ENCODE measurements at places on chromosomes 1 and 21.

DNA sequence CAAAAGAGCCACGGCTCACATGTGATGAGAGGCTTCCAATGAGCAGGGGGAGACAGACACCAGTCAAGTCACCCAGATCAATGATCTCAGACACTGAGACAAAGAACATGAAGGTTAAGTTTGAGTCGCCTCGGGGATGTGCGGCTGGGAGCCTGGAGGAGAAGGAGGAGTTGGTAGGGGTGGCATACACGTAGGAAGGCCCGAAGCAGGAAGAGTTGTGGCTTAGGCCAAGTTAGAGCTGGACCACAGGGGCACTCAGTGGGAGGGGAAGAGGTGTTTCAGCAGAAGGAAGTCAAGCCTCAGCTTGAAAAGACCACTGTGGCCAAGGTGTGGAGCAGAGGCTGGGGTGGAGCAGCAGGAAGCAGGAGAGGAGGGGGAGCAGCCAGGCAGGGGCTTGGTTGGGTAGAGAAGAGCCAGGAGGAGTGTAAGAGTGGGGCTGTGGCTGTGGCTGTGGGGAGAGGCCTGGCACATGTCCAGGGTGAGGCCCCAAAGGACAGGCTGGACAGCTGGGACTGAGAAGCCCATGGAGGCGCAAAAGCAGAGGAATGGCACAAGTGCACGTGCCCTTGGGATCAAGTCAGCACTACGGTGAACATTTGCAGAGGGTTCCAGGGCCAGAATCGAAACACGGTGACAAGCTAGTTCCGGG, 27.6 kb downstream of the CTNNBIP1 start:
- DNase-seq, result no peak

- no peak for DNase-seq
Measured at GRCh38 chr1:64203420-64203819, at the start of gene UBE2U. Gene UBE2U (plus strand): TSS chr1:64203623. CDS start chr1:64204051, 428 bp downstream.

DNA sequence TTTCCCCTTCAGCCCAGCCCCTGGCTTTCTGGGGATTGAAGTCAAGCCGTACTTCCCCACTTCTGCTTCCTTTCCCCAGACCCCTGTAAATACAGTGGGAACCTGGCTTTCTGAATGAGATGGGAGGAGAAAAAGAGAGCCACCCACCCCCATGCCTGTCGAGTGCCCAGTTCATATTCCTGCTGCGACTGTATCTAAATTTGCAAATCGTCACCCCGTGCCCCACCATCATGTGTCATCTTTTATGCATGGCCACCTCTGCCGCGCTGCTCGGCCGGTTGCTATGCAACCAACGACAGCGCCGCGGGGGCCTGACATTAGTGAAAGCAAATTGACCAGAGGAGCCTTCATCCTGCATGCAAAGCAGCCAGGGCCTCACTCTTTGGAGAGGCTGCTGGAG, 143.0 kb downstream of the ELAVL4 start:
- no peak for DNase-seq

- DNase-seq, result no peak
Measured at GRCh38 chr21:14725219-14725618, 179.1 kb upstream of the SAMSN1 start.

- DNase-seq, result peak; percentile 51
Measured at GRCh38 chr1:154344977-154345837, 19.9 kb downstream of the ATP8B2 start.

DNA sequence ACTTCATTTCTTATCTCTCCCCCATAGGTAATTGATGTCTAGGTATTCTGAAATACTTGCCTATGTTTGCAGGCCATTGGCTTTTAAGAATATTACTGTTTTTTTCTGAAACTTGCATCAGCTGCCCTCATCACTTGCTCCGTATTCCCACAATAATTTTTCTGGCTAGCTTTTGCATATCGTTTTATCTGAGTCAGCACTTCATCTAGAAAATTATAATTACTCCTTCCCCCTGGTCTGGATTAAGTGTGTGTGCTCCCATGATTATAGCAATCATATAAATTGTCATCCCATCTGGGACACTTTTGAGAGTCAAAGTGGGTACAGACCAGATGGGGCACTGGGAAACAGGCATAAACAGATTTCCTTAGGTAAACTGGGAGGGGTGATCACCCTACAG, 583.2 kb upstream of the B3GALT2 start:
- no peak for DNase-seq

GRCh38 chr1:3501856-3502640, 47.6 kb downstream of the ARHGEF16 start:
- no peak for DNase-seq

DNA sequence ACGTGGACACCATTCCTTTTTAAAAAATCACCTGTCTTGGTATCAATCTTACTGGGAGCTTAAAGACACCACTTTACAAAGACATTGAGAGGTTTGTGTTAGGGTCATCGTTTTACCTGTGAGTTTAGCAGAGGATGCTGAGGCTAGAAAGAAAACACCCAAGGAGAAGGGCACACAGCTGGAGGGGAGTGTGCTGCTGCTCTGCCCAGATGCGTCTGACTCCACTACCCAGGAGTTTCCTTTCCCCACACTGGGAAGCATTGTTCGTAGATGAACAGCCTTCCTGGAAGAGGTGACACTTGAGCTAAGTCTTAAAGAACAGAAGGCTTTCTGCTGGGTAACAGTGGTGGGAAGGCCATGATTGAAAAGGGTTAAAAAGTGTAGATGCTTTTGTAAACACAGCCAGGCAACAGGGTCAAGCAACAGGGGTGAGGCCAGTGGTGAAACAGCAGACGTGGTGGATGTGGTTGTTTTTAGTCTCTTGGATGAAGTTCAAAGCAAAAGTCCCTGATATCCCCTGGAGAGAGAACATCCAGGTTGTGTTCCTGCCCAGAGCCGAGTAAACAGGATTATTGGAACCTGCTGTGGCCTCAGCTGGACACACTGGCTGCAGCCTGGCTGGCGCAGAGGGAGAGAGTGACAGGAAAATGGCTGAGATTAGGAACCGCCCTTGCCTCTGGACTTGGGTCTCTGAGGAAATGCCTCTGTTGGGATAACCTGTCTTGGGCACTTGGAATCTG, 198.6 kb upstream of the JUN start:
- peak; percentile 42 for DNase-seq

GRCh38 chr1:209783386-209783785, 973 bp downstream of the C1orf74 start:
- DNase-seq, result no peak

DNA sequence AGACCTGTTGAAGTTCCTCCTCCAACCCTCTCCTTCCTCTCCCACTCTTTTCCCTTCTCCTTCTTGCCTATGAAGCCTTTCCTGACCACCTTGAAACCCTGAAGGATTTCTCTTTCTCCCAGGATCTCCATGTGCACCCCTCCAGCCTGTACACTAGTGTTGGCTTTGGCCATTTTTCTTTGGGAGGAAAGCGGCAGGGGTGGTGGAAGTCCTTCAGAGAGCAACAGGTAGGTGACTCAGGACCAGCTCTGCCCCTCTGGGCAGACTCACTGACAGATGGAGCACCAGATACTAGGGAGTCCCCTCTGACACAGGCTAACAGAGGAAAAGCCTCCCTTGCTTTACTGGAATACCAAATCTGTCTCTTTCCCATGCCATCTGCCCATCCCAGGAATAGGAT, 4.6 kb downstream of the SLC26A9 start:
- DNase-seq, result no peak

DNA sequence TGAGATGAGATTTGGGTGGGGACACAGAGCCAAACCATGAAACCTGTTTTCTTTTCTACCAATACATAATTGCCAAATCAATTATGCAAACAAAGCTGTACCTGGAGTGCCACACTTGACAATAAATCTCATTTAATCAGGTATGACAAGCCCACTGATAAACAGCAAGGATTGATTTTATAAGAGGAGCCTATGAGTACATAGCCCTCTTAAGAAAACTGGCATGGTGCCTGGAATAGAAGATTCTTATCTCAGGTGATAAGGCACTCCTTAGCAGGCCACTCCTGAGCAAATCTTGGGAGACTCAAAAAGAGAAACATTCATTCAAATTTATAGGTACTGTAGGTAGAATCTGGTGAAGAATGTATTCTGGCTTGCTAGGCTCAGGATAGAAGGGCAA, 28.6 kb upstream of the PDE4B start:
- no peak for DNase-seq

DNA sequence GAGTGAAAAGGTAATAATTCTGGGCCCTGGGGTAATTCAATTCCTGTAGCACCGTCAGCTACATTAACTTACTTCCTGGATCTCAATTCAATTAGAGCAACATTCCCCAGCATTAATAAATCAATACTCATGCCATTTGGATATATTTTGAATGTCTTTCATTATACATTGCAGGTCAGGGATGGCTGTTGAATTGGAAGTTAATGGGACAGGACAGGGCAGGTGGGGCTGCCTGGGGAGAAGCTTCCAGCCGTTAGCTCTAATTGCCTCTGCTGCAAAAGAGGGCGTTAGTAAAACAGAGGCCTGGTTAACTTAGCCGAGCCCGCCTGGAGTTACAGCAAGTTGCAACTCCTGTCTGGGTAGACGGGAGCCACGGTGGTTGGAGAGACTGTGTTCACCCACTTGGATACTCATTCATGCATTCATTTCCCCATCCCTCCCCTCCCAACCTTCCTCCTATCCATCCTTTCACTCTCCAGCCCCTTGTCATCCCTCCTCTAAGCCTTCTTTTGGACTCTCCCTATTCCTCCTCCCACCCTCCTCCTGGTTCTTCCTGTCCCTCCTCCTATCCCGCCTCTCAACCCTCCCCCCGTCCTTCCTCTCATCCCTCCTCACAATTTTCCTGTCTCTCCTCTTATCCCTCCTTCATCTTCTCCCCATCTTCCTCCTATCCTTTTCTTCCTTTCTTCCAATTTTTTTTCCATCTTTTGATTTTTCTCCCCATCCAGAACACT, 137.6 kb upstream of the RUNX3 start:
- DNase-seq, result no peak

DNA sequence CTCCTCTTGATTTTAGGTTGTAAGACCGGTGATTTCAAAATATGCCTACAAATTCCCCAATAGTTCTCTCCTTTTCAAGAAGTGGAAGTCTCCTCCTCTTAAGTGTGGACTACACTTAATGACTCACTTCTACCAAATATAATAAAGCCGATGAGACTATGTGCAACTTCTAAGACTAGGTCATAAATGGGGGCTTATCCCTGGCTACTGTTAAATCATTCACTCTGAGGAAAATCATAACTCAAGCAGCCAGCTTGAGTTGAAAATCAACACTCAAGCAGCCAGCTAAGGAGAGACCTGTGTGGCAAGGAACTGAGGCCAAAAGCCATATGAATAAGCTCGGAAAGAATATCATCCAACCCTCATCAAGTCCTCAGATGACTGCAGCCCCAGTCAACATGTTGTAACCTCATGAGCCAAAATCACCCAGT, 49.6 kb upstream of the PSMG1 start:
- DNase-seq, result no peak

DNA sequence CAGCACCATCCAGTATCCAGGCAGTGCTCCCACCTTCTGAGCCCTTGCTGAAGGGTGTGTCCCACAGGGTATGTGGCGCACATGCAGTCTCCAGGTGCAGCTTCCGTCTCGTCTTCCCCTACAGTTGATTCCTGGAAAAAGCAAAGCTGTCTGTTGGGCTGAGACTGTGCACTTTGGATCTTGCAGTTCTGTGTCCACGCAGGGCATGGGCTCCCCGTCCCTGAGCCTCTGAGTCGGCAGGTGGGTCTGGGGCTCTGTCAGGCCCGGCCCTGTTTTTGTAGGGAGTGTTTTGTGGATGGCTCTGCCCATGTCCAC, 32.8 kb downstream of the SNAP47 start:
- no peak for DNase-seq

DNA sequence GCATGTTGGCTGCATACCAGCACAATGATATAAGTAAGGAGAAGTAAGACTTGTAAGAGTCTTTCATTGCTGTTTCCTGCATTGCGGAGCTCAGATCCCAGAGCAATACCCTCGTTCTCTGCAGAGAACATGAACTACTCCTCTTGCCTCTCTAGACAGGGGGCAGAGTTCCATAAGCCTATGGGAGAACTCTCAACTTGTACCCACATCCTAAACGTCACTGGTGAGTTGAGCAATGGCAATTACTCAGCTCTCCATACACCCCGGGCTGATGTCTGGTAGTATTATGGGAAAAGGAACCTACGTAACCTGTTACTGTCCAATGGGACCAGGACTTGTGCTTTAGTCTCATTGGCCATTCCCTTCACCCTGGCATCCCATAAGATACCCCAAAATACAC, 27.3 kb upstream of the ZNF496 start:
- no peak for DNase-seq

DNA sequence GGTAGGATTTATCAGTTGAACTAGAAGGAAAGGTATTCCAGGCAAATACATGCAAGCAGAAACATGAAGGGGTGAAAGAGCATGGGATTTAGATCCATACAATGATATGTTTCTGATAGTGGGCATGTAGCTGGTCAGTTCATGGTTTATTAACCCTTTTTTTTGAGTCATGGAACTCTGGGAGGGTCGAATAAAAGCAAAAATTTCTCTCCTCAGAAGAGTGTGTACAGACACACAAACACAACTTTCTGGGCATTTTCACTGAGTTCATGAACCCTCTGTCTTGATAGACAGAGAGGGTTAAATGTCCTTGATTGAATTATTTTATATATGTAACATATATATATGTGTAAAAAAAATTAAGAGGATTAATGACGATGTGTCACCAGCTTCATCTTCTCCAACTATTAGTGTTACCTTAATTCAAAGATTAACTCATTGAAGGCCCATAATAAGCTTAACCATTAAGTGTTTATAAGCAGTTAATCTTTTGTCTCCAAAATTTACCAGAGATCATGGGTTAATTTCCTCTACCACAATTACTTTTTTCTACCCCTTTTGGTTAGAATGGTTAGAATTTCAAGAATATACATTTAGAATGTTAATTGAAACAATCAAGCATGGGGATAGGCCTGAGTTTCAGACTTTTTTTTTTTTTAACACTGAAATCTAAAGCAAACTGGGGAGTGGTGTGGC, 4.6 kb downstream of the JUN start:
- DNase-seq, result peak; percentile 57

- no peak for DNase-seq
Measured at GRCh38 chr1:235275223-235275622, 52.8 kb downstream of the ARID4B start.

GRCh38 chr1:231487910-231488309, 40.6 kb upstream of the TSNAX start:
- no peak for DNase-seq

DNA sequence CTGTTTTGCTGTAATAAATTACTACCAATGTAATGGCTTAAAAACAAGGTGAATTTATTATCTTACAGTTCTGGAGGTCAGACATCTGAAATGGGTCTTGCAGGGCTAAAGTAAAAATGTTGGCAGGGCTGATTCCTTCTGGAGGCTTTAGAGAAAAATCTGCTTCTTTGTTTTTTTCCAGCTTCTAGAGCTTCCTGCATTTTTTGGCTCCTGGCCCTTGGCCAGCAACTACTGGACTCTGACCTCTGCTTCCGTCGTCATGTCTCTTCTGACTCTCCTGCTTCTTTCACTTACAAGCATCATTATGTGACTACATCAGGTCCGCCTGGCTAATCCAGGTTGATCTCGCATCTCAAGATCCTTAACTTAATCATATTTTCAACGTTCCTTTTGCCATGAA, 350.9 kb downstream of the S1PR1 start:
- peak; percentile 26 for DNase-seq

DNA sequence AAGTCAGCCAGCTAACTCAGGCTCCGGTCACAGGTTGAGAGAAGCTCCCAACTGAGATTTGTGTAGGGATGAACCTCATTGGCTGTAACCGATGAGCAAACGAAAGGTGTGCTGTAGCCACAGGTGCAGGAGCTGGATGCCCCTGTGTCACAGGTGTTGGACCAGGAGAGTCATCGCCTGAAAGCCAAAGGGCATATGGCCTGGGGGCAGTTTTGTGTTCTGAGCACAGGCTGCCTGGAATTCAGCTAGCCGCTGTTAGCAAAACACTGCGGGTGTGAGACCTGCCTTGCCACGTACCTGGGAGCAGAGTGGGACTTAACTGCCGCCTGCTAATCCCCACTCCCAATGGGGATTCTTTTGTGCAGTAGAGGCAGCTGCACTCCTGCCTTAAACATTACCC, 55.3 kb downstream of the NEK7 start:
- no peak for DNase-seq

Measured in dermis microvascular lymphatic vessel endothelial cell (primary cell).